ENCODE measurements at places on chromosomes 2 and 18. TPM values are rescaled to one million over a fixed set of nuclear protein-coding genes. Genes with fewer than 3 reads are reported as not detected.

The STK39 gene
- 2.7 TPM for total RNA-seq

GRCh38 chr18:6382963-6383362 lies 31.7 kb downstream of the L3MBTL4 start:
- DNase-seq = no peak

DNA sequence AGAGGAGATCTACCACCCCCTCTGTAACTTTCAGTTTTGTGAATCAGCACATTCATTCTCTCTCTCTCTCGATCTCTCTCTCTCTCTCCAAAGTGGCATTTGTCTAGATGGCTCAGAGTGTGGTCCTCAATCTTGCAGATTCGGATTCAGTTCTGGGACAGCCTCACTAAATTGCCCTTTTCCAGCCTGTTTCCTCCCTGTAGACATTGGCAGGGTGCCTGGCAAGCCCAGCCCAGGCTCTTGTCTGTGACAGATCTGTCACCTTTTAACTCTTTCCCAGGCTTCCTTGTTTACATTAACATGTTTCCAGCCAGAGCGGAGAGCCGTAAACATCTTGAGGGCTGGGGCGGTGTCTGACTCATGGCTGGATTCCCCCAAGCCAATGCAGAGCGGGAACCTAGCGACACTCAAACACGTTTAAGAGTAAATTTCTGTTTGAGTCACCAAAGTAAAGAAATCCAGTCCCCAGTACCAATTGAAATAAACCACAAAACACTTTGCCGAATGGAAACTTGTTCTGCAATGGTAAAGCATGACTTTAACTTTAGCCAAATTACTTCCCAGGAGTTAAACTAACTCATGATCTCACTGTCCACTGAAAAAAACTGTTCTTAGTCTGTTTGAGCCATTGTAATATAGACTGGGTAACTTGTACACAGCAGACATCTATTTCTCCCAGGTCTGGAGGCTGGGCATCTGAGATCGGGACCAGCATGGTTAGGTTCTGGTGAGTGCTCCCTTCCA lies 6.6 kb upstream of the CYP27C1 start:
- no peak for DNase-seq

The MAL gene
- total RNA-seq = 0.54 TPM

GRCh38 chr2:73642338-73643018 lies at the start of gene NAT8:
Gene NAT8 (minus strand): TSS chr2:73642422. CDS start chr2:73641628, 794 bp downstream.
- no peak for DNase-seq

- DNase-seq = no peak
Measured at GRCh38 chr2:196563876-196564275, 75.6 kb upstream of the CCDC150 start.

The PDE11A gene
- total RNA-seq = under 0.01 TPM

DNA sequence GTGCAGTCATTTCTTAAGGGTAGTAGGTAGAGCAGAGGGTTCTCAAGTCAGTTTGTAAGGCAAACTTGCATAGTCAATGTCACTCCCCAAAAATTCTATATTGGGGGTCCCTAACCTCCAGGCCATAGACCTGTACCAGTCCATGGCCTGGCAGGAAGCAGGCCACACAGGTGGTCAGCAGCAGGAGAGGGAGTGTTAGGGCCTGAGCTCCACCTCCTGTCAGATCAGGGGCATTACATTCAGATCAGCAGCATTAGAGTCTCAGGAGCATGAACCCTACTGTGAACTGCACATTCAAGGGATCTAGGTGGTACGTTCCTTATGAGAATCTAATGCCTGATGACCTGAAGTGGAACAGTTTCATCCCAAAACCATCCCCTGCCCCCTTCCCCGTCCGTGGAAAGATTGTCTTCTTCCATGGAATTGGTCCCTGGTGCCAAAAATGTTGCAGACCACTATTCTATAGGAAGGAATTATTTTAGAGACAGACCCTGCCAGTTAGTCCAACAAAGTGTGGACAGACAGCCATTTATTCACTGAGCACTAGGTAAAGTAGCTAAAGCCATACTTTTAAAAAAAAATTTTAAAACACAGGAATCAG lies 6.7 kb downstream of the COA5 start:
- DNase-seq = no peak

The DCDC2C gene
- not detected for total RNA-seq

The ABI2 gene
- 43.4 TPM for total RNA-seq

DNA sequence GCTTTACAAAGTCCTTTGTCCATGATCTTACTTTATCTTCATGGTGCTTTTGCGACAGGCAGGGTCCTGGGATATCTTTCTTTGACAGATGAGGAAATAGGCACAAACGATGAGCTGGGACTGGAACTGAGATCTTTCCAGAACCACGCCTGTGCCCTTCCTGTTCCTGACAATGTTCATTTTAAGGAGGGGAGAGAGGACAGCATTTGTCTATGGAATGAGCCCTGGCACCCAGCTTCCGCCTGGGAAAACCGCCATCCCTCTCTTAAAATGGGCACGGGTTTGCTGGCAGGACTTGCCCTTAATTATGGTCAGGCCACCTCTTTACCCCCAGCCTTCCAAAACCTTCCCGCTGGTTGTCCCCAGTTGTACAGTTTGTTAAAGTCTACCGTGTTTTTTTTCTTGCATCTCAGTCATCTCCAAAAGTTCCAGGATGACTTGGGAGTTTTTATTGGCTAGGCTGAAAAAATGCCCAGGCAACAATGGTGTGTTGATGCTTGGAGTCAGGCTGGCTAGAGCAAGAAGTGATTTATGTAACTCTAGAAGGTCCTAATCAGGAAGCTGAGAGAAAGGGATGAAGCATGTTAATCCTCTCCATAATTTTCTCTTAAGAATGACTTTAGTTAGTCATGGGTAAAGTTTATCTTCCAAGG lies 264.9 kb upstream of the EPAS1 start:
- DNase-seq = no peak

- no peak for DNase-seq
Measured at GRCh38 chr2:240790370-240791220, 29.4 kb downstream of the KIF1A start.

GRCh38 chr2:47844162-47844561 lies 61.2 kb downstream of the MSH6 start:
- DNase-seq = no peak

GRCh38 chr2:235270956-235271355 lies 222.9 kb upstream of the AGAP1 start:
- DNase-seq = peak; percentile 85

DNA sequence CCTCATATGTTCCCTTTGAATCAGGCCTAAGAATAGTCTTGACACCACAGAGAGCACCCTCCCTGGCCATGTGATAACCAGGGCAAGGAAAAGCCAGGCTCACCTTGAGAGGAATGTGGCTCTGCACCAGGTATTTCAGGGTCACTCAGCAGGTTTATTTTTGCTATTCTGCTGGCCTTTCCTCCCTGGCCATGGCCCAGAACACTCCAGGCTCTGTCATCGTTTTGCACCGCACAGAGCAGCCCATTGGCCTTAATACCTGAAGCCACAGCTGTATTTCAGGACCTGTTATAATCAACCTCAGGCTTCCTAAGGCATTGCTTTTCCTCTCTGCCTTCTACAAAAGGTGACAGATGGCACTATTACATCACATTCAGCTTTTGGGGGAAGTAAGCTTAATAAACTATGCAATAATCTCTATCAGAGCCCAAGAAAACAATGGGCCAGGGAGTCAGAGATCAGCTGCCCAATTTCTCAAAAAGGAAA lies 668.3 kb downstream of the IRS1 start:
- DNase-seq = no peak

The RBBP8 gene
- 7.5 TPM for total RNA-seq

The GALR1 gene
- under 0.01 TPM for total RNA-seq

DNA sequence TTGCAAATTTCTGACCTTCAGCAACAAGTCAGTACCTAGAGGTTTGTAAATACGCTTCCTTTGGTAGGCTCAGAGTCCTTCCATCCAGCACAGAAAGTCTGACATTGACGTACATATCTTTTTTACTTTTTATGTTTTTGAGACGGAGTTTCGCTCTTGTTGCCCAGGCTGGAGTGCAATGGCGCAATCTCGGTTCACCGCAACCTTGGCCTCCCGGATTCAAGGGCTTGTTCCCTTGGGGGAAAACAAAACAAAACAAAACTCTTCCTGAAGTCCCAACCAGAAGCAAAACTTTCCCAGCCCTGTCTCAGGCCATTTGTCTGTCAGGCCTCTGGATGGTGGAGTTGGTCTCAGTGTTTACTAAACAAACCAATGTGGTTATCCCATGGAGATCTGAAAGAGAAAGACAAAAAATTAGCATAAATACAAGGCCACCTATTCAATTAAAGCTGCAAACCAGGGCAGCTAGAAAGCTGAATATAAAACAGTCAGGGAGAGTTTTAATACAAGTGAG lies 29.6 kb upstream of the ATL2 start:
- DNase-seq = no peak

All from hematopoietic multipotent progenitor cell (in vitro differentiated cells).